Heart left ventricle (tissue), 16 donors: ENCODE measurements at places on chromosomes 3 and 15.

DNA sequence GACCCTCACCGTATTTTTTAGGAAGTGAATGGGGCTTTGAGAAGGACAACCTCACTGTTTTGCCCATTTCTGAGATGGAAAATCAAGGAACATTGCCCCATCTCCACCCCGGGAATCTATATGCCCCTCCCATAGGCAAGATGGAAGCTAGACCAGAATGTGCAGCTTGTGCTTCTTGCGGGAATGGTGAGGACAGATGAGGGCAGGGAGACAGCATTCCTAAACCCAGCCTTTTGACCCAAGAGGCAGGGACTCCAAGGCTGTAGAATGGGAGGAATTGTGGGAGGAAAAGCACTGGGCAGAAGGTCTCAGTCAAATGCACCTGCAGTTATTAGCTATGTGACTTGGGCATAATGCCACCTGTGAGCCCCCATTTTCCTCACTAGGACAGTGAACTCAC lies 66.9 kb downstream of the SMAD3 start:
- DNase-seq, result no peak

GRCh38 chr15:56963126-56963525 lies 44.7 kb downstream of the TCF12 start:
- DNase-seq, result no peak

- DNase-seq, result no peak
Measured at GRCh38 chr3:186118692-186119091, 9.8 kb upstream of the ETV5 start.

DNA sequence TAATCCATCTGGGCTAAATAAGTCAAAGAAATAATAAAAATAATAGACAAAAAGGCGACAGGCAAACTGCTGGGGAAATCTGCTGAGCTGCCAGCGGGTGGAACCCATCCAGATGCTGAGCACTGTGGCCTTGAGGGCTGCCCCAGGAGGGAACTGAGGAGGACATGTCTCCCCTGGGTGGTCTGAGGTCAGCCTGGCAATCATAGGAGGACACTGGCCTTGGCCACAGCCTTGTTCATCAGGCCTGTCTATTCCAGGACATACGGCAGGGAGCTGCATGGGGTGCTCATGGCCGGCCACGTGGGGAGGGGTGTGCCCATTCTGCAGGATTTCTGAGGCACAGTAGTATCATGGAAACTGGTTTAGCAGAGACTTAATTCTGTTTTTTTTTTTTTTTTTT lies 21.5 kb upstream of the SNRPA1 start:
- no peak for DNase-seq

DNA sequence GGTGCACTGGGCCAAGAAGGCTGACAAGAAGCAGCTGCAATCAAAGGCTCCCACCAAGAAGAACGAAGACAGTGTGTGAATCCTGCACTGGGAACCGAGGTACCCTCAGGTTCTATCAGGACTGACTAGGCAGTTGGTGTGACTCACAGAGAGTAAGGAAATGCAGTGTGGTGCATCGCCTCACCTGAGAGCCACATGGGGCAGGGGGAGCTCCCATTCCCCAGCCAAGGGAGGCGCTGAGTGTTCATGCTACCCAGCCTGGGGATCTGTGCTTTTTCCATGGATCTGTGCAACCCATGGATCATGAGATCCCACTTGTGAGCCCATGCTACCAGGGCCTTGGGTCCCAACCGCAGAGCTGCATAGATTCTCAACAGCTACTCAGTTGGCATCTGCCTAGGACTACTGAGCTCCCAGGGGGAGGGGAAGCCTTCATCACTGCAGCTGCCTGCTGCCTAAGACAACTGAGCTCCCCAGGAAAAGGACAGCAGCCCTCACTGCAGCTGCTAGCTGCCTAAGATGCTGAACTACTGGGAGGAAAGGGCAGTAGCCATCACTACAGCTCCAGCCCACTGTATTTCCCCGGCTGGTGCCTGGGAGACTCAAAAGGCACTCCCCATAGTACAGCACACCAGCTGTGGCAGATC lies 6.9 kb upstream of the PLSCR2 start:
- DNase-seq, result no peak

DNA sequence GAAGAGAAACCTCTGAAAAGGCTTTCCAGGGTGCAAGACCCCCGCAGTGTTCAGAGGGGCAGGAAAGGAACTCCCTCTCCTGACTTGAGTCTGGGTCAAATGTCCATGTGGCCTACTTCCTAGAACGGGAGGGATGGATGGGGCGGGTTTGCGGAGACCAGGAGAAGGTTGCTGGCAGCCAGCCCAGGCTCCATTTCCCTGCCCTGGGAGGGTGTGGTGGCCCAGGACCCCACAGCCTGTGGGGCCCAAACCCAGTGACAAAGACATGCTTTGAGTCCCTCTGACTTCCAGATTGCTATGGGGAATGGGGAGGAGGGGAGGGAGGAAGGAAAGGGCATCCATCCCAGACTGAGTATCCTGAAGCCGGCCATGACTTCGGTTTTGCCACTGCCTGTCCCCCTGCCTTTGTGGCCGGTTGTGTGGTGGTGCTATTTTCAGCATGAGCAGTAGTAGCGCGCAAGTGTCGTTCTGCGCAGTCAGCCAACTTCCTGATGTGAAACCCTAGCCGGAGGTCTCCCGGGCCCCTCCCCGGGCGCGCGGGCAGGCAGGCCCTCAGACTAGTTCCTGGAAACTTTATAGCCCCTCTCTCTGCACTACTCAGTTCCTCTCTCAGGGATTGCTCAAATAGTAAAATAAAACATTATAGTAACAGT lies 24.4 kb downstream of the MAGEF1 start:
- DNase-seq, result peak; percentile 67

DNA sequence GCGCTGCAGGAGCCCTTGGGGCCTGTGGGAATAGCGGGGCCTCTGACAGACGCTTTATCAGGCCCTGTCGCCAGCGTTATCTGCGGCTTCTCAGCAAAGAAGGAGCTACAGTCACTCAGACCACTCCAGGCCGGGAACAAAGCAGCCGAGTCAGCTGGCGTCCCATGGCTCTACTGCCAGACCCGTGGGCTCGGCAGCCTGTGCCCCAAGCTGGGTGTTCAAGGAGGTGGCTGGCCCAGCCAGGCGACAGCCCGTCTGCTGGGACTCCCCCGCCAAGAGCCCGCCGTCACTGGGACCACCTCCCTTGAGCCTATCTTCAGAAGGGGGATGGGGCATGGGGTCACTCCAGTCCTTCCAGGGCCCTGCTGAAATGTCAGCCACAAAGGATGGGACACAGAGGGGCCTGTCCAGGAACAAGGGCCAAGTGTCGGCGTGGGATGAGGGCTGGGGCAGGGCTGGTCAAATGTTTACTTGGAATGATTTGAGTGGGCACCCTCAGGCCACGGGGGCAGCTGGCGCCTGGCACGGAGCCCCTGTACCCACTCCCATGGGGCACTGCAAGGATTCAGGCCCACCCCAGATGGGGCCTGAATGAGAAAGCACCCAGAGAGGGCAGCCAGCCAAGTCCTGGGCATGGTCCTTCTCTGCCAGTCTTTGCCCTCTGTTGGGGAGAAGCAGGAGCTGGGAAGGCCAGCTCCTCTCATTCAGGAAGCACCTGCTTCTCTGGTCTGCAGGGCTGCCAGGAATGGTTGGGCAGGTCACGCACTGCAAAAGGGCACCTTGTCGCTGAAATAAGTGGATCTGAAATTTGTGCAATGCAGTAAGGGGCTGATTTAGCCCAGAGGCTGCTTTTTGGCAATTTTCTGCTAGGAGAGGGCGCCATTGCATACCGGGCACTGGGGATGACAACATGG lies 148.3 kb downstream of the SMAD6 start:
- DNase-seq, result peak; percentile 62

GRCh38 chr3:30688776-30689641 lies 82.6 kb downstream of the TGFBR2 start:
- peak; percentile 40 for DNase-seq

- no peak for DNase-seq
Measured at GRCh38 chr3:106337116-106337515, 468.3 kb upstream of the CBLB start.

- no peak for DNase-seq
Measured at GRCh38 chr3:161449785-161450184, 46.8 kb upstream of the OTOL1 start.

DNA sequence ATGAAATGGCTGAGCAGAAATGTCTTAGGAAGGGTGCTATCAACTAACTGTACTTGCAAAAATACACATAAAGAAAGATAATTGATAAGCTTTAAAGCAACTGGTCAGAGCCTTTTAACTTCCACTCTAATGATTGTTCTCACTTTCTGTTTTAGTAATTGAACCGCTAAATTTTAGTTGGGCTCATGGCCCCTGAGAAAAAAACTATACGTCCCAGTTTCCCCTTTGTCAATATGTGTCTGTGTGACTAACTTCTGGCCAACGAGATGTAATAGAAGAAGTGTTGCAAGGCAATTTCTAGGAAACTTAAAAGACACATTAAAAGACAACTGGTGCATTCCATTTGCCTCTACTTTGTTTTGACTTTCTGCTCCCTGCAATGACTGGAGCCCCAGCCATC lies 223.9 kb downstream of the NR1D2 start:
- DNase-seq, result no peak

DNA sequence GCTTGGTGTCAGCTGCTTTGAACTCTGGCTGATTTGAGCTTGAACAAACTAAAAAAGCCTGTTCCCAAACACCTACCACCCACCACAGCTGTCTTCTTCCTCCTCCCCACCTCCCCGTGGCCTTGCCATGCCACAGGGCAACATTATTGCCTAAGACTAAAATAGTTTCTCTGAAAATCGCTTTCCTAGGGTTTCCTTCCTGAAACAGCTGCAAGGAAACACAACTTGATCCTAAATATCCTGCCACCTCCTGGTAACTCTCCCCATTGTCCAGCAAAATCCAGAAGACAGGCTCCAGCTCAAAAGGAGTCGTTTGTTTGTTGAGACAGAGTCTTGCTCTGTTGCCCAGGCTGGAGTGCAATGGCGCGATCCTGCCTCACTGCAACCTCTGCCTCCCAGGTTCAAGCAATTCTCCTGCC lies 193.9 kb upstream of the TPM1 start:
- DNase-seq, result no peak

GRCh38 chr3:45623846-45624245 lies 29.3 kb downstream of the LIMD1 start:
- DNase-seq, result no peak

GRCh38 chr3:25856902-25857518 lies 67.1 kb downstream of the OXSM start:
- no peak for DNase-seq

DNA sequence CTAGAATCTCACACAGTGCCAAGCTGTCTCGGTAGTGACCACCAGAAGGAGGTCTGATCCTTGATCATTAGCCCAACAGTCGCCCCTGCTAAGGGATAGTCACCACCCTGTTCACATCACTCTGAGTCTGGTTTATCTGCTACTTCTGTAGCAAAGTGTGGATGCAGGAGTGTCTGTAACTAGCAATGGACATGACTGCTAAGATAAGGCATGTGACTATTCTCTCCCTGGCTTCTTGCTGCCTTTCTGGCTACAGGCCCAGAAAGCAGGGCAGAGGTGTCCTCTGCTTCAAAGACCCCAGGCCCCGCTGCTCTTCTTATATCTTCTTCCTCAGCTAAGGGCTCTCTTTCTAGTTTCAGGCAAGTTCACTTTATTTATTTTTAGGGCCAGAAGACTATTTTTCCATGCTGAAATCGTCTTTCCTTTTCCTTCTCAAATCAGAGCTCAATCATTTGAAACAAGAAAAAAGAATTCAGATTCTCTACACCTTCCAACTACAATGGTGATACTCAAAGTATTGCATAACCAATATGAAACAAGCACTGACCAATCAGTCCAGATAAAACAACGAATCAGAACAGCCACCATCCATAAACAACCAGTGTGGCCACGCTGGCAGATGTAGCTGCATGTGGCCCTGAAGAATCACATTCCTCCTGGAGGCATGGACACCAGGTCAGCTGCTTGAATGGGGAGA lies 8.0 kb upstream of the KNG1 start:
- no peak for DNase-seq

GRCh38 chr3:119145500-119146167 lies at the start of gene TEX55:
Gene TEX55 (plus strand): TSS chr3:119146165. CDS start chr3:119146190, 25 bp downstream.
- peak; percentile 37 for DNase-seq

- DNase-seq, result no peak
Measured at GRCh38 chr3:18114894-18115293, 310.2 kb downstream of the SATB1 start.

GRCh38 chr3:81302045-81302444 lies 459.4 kb downstream of the GBE1 start:
- no peak for DNase-seq

DNA sequence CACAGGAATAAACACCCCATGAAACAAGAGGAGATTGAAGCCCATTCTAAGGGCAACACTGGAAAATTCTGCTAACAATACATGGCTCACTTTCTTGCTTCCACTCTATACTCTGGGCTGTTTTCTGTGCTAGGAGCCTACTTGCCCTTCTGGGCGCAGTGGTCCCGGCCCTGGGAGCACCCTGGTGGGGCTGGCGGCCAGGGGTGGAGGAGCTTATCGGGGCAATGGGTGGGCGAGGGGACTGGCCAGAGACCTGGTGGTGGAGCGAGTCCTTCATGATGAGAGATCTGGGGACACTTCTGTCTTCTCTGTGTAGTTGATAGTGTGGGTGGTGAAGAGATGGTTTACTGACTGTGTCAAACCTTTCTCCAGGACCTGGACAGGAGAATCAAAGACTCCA lies 1128.5 kb downstream of the TBL1XR1 start:
- DNase-seq, result no peak

GRCh38 chr15:80028937-80029336 lies 30.5 kb upstream of the ZFAND6 start:
- DNase-seq, result no peak

- DNase-seq, result no peak
Measured at GRCh38 chr3:146502887-146503460, 33.6 kb upstream of the PLSCR2 start.

- peak; percentile 90 for DNase-seq
Measured at GRCh38 chr15:50908209-50909009, at the start of gene AP4E1. Gene AP4E1 (plus strand): TSS chr15:50908683. CDS start chr15:50908779, 96 bp downstream.
